ENCODE measurements at places on chromosomes 5 and 9. TPM values are rescaled to one million over a fixed set of nuclear protein-coding genes. Genes with fewer than 3 reads are reported as not detected.

PCDHGA6 gene
- not detected for polyA plus RNA-seq

SLC1A1 gene
- 0.13 TPM for polyA plus RNA-seq

ACSL6 gene
- polyA plus RNA-seq, result 2.0 TPM

PDLIM4 gene
- polyA plus RNA-seq, result not detected

FKBP15 gene
- 22.7 TPM for polyA plus RNA-seq

ERBIN gene
- polyA plus RNA-seq, result 38.3 TPM

DNA sequence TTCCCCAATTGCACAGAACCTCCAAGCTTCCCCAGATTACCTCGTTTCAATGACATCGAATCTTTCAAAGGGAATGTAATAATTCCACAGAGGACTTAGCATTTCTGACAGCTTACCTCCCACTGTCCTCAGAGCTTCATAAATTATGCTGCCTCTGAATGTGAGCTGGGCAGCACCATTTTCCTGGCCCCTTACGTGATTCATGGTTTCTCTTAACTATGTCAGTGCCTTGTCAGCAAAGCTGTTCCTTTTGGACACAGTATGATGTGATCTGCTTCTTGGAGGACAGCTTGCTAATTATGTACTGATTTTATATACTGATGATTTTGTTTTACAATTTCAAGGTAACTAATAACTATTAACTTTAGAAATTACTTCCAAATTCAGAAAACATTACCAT is 27.7 kb upstream of the SSBP2 start:
- no peak for DNase-seq

DNA sequence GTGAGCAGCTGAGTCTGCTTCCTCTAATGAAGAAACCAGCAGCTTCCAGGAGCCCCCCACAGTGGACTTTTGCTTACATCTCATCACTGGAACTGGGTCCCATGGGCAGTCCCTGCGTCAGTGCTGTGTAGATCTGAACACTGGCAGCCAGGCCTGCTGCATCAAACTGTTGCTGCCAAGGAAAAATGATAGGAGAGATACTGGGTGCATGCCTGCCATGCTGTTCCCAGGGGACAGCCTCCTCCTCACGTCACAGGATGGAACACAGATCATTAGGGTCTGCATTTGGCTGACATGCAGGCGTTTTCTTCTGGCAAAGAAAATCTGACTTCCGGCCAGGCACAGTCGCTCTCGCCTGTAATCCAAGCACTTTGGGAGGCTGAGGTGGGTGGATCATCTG is 67.9 kb downstream of the OLFM1 start:
- DNase-seq, result no peak

GRCh38 chr5:139903795-139904565 is 108.4 kb downstream of the PSD2 start:
- DNase-seq, result no peak

DNA sequence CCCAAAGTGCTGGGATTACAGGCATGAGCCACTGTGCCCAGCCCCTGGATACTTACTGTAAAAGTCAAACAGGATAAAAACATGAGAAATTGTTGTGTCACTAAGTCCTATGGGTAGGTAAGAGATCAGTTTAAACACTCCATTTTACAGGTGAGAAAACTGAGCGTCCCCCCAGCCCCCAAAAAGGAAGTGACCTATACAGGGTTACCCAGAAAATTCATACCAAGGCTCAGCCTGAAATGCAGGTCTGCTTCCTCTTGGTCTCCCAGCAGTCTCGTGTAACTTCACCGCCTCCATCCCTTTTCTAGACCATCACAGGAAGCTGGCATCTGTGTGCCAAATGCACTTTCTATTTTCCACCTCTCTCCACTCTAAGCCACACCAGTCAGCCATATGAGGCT is 57.2 kb downstream of the TMOD1 start:
- DNase-seq, result no peak

DNA sequence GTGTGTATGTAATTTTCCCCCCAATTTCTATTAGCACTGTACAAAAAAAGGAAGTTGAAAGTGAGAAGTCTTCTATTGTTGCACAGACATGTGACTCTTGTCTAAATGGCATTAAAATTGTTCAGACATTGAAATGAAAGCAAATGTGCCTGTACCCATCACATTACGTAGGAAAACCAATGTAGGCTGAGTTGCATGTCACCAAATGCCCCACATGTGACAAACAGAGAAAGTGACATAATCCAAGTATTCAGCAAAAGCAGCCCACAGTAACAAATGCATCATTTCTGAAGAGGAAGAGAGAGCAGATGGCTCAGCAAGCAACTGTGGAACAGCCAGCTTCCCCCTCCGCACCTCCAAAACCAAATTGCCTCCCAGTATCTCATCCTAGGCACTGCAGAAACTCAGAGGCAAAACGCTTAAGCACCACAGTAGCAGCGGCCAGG is 161.5 kb upstream of the NR4A3 start:
- no peak for DNase-seq

DNA sequence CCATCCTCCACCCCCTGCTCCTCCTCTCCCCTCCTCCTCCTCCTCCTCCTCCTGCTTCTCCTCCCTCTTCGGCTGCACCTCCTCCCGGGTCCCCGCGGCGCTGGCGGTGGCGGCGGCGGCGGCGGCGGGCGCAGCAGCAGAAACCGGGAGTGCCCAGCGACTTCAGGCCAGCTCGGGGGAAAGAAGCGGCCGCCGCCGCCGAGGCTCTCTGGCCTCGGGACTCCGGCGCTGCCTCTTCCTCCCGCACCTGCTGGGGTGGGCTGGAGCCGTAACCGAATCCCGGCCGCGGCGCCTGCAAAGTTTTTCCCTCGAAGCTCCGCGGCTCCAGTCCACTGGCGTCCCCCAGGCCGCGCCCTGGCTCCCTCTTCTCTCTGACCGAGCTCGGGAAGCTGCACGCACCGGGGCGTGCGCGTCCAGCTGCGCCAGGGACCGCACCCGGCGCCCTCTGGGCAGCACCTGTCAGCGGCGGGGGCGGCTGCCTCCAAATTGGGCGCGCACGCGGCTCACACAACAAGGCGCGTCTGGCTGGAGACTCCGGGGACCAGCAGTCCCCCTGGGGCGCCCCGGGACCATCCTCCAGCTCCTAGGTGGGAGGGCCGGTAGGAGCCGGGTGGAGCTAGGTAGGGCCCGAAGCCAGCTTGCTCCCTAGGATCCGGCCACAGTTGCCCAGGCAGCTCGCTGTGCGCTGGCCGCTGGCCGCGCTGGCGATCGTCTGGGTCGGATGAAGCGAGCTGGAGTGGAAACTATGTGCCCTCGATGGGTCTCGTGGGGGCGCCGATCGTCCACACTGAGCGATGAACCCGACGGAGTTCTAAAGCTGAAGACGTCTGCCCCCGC is at the start of gene MCTP1:
Gene MCTP1, minus strand, starts transcription at position 523 of the 837 bp plus-strand sequence.
- DNase-seq, result no peak

- peak; percentile 66 for DNase-seq
Measured at GRCh38 chr9:136544964-136545691, 720 bp downstream of the NOTCH1 start.

- no peak for DNase-seq
Measured at GRCh38 chr9:111179577-111179976, 141.3 kb upstream of the LPAR1 start.

DNA sequence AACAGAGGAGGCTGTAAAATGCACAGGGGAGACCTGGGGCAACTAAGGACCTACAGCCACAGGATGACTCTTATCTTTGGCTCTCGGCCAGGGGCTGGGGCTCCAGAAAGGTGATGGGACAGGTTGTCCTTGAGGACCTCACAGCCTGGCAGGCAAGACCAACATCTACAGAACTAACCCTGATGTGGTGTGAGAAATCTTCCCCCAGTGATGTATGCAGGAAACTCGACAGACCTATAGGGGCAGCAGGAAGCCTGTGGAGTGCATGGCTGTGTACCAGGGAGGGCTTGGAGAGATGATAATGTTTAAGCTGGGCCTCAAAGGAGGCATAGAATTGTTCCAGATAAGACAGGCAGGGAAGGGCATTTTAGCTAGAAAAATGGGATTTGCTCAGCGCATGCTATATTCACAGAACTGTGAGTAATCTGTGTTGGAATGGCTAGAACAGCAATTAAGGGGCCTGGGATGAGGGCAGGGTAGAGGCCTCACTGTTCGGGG is 68.5 kb upstream of the SLC25A51 start:
- DNase-seq, result no peak

DNA sequence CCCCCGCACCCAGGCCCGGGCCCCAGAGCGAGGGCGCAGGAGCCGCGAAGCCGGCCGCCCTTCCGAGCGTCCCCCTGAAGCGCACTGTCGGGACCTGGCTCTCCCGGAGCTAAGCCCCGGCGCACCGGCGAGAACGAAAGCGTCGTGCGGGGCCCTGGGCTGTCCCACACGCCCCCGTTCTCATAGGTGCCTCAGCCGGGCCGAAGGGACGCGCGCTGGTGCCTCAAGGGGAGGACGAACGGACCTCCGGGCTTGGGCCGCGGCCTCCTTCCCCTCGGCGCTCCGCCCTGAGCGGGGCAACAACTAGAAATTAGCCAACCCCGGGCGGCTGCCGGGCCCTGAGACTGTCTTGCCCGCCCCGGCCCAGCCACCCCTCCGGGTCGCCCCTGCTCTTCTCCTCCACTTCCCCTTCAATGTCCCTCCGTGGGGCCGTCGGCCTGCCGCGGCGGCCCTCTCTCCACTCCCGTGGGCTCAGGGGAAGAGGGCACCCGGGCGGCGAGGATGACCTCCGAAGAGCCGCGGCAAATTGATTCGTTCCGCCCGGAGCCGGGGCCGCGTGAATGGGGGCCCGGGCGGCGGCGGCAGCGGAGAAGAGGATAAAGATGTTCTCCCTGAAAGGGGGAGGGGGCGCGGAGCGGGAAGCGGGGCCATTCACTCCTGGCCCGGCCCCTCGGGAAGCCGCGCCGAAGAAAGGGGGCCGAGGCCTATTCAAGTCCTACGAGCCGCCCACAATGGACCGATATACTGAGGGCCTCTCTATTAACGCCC is 3.5 kb upstream of the PRDM12 start:
- no peak for DNase-seq

DNA sequence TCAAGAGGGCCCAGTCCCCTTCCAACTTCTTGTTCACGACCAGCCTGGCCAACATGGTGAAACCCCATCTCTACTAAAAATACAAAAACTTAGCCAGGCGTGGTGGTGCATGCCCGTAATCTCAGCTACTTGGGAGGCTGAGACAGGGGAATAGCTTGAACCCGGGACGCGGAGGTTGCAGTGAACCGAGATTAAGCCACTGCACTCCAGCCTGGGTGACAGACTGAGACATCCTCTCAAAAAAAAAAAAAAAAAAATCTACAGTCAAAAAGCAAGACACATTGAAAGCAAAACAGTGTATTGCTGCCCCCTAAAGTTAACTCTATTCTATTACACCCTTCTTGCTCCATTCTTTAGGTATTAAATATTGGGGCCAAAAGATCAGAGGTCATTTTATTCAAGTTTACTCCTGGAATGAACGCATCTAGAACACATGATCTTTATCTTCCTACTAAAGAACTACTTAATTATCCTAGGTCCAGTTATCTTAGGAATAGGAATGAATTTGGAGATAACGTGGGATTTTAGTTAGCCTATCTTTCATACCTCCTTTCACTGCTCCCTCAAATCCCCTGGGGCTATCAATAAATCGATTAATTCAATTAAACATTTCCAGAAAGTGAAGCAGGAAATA is 2.4 kb downstream of the ATG12 start:
- DNase-seq, result peak; percentile 74

GRCh38 chr5:176837707-176838115 is 27.4 kb downstream of the UNC5A start:
- peak; percentile 75 for DNase-seq
